ENCODE measurements at places on chromosomes 5 and 9. TPM values are rescaled to one million over a fixed set of nuclear protein-coding genes. Genes with fewer than 3 reads are reported as not detected.
A peak's percentile ranks its signal among the peaks of the same experiment; 100 is the strongest.

DNA sequence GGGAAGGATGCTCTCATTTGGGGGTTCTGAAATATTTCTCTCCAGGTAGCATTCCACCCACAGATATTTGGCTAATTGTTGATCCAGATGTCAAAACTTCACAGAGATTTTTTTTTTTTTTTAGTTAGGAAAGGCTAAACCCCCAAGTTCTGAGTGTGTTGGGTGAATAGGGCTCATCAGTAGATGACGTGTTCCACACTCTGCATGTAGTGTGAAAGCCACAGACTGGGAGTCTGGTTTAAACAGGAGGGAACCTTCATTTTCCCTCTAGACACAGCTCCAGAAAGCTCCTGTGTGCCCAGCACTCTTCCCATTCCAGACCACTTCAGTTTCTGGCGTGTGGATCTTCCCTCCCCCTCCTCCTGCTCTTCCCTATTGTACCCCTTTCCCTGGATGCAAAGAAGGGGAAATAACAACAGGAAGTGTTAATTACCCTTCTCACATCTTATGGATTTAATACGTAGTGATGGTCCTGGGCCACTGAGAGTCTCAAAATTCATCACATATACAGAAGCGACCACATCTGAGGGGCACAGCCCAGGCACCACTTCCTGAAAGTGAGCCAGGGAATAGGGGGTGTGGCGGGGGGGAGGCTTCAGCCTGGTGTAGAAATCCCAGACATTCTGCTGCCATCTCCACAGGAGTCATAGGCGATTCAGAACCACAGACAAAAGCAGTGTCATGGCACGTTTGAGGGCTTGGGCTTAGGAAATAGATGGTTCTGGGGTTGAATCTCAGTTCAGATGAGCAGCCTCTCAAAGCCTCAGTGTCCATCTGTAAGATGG lies 65.1 kb downstream of the DAP start:
- peak; percentile 52 for DNase-seq

DNA sequence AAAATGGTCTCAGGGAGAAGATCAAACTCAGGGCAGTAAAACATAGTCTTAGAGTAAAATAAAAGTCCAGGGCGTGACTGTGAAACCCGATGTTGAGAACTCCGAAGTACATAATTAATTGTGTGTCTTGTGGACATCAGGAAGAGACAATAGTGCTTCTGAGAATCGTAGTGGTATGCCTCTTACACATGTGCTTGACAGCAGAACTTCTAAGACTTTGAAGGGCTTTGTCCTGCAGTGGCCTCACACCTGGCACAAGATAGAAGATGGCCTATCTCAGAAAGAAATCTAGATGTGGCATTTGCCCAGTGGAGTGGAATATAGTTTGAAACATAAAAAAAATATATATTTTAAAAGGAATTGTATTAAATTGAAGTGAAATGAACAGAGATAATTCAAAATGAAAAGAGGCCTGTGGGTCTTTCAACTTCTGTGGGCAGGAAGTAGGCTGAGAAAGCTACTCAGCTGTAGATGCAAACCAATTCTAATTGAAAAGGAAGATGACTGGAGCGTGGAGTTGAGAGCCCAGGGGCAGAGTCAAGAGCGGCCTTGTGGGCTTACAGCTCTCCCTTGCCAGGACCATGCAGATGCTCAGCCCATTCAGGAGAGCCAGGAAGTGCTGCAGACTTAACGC lies 468.4 kb downstream of the KDM4C start:
- DNase-seq = no peak

DNA sequence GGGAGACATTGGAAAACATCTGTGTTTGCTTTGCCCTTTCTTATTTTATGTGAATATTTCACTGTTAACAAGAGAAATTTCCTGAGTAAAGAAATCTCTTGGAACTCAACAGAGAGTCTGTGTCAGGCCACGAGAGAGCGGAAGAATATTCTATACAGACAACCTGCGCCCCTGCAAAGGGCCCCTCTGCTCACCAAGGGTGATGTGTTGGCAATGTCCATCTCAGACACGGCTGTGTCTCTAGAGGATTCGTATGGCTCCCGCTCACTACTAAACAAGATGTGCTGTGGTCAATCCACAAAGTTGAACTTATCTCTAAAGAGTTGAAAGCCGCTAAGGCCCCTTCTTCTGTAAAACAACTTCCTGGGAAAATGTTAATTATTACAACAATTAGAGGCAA lies 241.0 kb upstream of the IRX1 start:
- no peak for DNase-seq

- DNase-seq = no peak
These were observed 15.1 kb upstream of the CCL28 start for GRCh38 chr5:43427306-43427705.

DNA sequence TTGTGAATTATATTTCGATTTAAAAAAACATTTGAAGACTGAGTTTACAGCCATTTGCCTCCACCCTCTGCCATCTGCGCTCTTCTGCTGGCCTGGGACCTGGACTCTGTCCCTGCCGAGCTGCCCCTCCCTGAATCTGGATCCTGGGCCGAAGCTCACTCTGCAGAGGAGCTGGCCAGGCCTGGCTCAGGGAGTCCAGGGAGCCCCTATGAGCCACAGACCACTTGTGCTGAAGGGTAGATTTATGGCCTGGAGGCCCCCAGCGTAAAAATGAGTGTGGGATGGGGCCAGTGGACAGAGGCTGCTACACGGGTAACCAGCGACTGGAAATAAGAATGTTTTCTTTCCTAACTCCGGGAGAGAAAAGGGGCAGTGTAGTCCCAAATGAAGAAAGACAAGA lies 129.8 kb downstream of the FGF18 start:
- no peak for DNase-seq

DNA sequence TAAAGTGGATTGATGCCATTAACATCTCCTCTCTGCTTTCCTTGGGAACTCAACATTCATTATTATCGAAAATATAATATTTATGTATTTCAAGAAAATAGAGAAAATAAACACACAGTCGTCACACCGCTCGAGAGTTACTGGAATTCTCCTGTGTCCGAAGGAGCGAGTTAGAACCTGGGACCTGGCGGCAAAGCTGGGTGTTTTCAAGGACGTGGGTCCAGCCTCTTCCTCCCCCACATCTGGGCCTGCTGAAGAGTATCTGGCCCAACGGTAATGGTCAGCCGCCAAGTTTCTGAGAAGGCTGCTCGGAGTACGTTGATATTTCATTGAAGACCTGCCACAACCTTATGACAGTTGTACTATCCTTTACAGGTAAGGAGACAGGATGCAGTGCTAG lies 47.9 kb downstream of the IRX2 start:
- no peak for DNase-seq

DNA sequence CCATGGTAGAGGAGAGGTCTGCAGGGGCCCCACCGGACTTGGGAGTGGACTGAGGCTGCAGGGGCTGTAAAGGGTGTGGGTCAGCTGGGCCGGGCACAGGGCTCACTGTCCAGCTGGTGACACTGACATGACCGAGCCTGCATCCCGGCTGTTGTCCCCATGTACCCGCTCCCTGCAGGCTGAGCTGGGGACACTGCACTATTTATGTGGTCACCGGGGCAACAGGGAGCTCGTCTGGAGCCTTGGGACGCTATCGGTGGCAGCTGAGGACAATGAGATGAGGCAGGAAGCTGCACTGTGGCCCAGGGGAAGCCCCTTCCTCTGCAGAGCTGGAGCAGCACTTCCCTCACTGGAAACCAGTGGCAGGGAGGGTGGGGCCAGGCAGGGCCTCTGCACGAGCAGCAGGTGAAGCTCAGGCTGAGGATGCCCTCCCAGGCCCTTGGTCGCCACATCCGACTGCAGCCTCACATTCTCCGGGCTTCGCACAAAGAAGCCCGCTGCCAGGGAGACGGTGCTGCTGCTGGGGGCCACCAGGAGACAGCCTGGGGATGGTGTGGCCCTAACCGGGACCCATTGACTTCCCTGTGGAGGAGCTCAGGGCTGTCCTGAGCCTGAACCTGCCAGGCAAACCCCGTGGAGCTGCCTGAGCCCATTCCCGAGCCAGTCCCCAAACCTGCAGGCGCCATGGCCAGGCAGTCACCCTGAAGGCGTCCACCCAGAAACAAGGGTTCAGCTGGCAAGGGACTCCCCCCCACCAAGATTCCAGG lies 26.4 kb downstream of the ZDHHC11B start:
- DNase-seq = no peak

GRCh38 chr5:73250645-73251044 lies 77.7 kb downstream of the TMEM174 start:
- DNase-seq = no peak

DNA sequence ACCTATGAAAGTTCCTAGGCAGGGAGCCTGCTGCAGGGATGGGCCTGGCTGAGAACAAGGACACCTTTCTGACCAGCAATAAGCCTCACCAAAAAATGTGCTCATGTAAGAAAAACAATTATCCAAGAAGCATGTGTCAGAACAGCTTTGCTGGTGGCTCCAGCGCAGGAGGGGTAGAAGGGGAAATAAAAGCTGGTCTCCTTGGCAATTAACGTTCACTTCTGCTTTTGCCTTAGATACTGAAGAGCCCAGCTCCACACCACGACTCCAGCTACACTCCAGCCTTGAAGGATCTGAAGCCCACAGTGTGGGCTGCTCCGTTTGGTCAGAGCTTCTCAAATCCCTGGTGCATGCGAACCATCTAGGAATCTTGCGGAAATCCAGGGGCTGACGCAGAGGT lies 107.6 kb upstream of the PHYKPL start:
- no peak for DNase-seq

- DNase-seq = peak; percentile 56
These were observed 4.8 kb downstream of the ATP6V1G1 start for GRCh38 chr9:114592356-114592755.

GRCh38 chr9:94168203-94169000 lies 84.1 kb downstream of the PTPDC1 start:
- no peak for DNase-seq

GRCh38 chr5:172447646-172448365 lies 6.5 kb downstream of the SH3PXD2B start:
- DNase-seq = no peak

DNA sequence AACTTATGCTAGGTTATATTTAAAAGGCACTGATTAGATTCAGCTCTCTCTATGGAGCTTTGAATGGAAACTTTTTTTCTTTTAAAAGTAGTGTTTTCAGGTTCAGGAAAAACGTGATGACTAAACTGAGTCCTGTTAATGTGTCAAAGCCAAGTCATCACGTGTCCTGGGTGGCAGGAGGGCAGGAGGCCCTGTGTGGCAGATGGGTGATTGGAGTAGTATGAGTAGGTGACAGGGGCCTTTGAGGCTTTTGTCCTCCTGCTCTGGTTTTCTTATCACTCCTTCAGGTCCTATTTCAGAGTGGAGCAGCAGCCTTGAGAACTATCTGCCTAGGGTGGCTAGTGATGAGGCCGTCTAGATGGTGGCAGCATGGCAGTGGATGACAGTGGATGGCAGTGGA lies 17.7 kb upstream of the CARTPT start:
- DNase-seq = no peak

GRCh38 chr5:144191998-144192397 lies 21.3 kb downstream of the KCTD16 start:
- DNase-seq = peak; percentile 71

DNA sequence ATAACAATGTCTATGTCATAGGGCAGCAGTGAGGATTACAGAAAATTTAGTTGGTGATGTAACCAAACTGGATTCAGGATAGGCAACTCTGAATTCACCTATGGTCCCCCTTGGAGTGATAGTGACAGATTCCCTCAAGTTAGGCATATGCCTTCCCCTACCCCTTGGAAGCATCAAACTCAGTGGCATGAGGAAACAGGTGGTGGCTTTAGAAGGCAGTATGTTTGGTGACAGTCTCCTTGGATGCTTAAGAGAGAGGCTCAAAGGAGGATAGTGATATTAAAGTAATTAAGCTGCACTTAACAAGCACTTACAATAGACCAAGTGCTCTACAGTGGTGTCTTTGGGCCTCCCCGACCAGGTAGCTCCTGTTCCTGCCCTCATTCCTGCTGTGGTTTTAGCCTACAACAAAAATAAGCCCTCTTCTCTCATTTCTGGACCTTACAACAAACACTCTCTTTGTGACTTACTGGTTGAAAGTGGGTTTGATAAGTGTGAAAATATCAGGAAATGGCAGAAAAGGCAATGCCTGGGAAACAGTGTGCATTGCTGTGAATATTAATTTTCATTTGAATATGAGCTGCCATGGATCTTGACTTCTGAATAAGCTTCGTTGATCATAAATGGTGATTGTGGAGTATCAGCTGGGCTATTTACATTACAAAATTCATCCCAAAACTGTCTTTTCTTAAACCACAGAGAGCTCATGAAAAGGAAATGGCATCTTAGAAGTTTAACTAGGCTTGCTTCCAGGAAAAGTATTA lies 29.2 kb downstream of the NR4A3 start:
- DNase-seq = no peak

DNA sequence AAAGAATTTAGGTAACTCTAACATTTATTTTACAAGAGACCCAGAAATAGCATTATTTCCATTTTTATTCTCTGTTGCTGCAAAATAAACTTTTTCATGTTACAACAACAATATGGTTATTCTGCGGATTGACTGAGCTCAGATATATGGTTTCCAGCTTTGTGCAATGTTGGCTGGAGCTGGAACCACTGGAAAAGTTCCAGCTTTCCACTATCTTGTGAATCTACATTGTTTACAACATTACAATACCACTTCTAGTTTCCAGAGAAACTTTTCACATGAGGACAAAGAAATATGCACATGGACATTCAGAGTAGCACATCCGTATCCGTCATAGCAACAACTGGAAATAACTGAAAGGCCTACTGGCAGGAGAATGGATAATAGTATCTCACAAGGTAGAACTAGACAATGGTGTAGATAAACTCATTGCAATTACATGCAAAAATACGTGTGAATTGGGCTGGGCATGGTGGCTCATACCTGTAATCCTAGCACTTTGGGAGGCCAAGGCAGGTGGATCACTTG lies 436.1 kb upstream of the ADAMTS16 start:
- DNase-seq = no peak

DNA sequence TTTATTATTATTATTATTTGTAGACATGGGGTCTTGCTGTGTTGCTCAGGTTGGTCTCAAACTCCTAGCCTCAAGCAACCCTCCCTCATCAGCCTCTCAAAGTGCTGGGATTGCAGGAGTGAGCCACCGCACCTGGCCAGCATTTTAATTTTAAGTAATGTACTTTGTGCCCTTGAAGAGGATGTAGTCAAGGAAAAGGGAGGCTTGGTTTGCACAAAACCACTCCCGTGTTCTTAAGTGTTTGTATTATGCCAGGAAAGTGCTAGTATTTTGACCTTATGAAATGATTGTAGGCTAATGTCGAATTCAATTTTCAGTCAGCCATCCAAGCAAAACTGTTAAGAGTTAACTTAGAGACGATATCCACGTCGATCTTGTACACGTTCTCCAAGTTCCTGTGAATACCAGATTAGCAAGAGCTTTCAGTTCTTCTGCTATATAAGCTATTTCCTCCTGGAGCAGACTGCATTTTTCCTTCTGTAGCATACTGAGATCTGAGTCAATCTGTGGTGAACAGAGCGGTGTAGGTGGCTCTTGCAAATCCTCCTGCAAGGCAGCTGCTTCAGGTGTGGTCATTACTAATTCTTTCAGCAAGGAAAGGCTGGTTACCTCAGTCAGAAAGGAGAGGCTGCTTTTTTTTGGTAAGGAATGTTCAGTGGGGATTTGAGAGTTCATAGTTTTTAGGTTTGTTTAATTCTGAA lies 23.7 kb downstream of the CCDC171 start:
- no peak for DNase-seq

MYOT gene
- total RNA-seq = not detected

PCDHAC1 gene
- not detected for total RNA-seq

MSH3 gene
- total RNA-seq = 8.6 TPM

C5orf15 gene
- 57.6 TPM for total RNA-seq

DRD1 gene
- total RNA-seq = not detected

RGS7BP gene
- total RNA-seq = not detected
